Stimulated activated CD8-positive, alpha-beta memory T cell treated with anti-CD3 and anti-CD28 coated beads, Interleukin-4, amount 100 ng/mL, for 1 hour (primary cell): ENCODE measurements at places on chromosomes 2 and 18.

- no peak for DNase-seq
Observed at GRCh38 chr2:102049756-102050443, 58.1 kb downstream of the IL1R2 start.

DNA sequence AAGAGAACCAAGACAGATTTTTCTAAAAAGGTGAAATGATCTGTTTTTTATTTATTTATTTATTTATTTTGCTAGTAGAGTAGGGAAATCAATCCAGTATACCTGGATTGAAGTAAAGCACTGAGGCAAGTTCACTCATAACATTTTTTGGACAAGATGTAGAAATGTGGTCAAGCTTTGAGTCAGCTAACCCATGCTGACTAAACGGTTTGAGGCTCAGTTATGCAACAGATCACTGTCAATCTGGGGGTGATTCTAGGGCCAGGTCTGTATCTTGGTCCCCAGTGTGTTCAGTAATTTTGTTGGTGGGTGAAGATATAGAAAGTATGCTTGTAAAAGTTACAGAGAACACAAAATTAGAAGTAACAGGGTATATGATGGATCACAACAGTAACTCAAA, 60.2 kb downstream of the RMDN2 start:
- no peak for DNase-seq

GRCh38 chr2:27051902-27052645, 606 bp downstream of the AGBL5 start:
- DNase-seq = no peak

DNA sequence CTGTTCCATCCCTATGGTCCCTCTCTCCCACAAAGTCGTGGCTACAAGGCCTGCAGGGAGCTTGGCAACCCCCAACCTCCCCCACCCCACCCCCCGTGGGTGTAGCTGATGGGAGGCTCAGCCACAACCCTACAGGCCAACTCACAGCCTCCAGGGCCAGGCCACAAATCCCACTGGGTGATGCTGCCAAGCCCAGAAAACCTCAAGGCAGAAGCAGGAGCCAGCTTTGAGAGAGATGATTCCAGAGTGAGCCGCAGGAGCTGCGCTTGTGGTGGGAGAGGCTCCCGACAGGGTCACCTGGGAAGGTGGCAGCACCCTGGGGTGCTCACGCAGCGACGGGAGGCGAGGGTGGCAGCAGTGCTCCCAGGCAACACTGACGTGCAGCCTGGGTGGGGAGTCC, 44.8 kb downstream of the ADCY3 start:
- DNase-seq = no peak

DNA sequence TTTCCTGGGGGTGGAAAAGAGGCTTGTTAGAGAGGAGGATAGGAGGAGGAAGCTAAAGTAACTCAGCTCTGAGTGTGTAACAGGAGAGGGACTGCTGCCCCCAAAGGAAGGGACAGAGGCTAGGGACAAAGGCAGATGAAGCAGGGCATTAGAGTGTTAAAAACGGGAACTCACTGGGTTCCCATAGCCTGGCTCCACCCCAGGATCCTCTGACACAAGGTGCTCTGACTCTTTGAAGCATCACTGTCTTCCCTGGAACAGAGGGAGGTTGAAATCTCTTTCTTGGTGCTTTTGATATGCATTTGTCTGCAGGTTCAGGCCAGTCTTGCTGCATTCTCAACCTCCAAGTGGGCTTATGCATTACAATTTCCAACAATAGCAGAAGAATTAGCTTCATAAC, 22.9 kb downstream of the IL36A start:
- DNase-seq = no peak

GRCh38 chr2:66563473-66563872, 128.5 kb downstream of the MEIS1 start:
- no peak for DNase-seq

DNA sequence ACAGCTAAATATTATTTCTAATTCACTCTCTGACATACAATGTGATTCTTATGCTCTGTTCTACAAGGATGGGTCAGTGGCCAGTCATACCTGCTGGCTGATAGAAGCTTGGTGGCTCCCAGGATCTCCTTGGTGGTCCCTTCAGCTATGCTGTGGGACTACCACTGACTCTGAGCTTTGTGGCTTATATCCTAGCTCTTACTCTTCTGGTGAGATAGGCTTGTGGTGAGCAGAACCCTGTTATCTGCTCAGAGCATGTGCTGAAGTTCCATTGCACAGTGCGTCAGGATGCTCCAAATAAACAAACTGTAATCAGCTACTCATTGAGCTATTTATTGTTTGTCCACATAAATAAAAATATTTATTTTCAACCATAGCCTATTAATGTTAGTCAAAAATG, 51.7 kb downstream of the MFSD6 start:
- no peak for DNase-seq

GRCh38 chr2:231627384-231628120, 34.9 kb downstream of the TEX44 start:
- no peak for DNase-seq

DNA sequence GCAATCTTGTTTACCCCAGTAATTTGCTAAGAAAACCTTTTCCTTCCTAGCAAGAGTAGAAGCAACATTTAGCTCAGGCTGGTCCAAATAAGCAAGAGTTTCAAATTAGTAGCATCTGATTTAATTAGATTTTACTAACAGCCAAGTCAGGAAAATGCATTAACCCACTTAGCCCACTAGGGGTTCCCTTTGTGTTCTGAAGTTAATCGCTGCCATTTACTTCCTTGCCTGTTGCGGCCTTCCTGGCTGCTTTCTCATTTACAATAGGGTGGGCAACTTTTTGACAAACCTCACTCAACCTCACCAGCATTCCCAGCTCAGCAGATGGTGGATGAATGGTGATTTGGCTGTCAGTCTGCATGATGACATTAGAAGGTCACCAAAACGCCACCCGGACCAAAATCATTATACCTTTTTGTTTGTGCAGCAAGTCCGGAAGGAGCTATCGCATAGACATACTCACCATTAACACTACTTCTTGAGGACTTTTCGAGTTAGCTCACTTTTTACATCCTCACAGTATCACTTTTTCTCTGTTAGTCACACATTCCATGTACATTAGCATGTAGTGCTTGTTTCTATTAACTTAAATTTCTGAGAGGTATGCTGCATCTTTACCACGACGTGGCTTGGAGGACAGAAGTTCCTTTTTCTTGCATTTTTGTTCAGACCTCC, 101.5 kb upstream of the SETBP1 start:
- no peak for DNase-seq

- no peak for DNase-seq
Observed at GRCh38 chr2:232385660-232386489, 7.3 kb downstream of the ALPP start.

GRCh38 chr18:48840491-48840877, 110.3 kb downstream of the SMAD7 start:
- no peak for DNase-seq

GRCh38 chr2:23809150-23809549, 117.8 kb downstream of the ATAD2B start:
- no peak for DNase-seq

DNA sequence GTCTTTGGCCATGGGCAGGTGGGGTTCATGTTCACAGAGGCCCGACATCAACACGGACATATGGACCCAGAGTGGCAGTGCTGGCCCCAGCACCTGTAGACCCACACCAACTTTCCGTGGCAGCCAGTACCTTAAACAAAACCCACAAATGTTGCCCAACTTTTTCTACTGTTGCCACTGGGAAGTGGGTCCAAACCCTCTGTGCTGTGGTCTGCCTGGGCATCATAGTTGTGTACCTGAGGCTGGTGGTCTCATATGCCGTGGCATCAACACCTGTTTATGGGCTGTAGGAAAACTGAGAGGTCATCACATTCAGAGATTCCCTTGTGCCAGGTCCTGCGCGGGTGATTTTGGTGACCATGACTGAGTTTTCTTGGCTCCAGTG, 79.9 kb downstream of the SH3RF3 start:
- DNase-seq = no peak
